ENCODE measurements at places on chromosomes 2 and 18.

DNA sequence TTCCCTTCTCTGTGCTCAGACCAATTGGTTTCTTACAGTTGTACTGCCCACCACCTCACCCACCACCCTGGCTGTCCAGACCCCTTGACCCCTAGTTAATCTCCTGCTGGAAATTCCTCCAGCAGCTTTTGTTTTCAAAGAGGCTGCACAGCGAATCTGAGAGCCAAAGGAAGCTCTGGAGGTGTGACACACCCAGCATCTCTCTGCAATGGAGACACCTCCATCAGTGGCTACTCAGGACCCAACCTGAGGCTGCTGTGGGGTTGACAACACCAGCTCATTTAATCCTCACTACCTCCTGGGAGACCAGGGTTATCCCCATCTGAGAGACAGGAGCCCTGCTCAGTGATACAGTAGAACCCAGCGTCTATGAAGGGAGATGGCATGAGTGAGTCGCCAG, 86.4 kb downstream of the BIN1 start:
- DNase-seq: no peak

DNA sequence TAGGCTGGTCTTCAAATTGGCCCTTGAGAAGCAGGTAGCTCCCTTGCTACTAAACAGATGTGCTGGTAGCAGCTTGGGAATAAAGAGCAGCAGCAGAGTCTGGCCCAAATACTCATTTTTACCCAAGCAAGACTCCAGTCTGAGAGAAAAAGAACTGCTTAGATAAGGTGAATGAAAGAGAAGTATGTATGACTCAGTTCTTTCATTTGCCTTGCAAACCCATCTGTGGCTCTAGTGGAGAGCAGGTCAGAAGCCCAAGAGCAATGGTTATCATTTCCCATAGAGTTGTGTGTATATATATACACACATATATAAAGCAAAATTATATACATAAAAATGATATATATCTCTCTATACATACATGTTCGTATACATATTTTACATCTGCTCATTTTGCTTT, 80.3 kb downstream of the CAMKMT start:
- DNase-seq: no peak

- DNase-seq: no peak
Measured at GRCh38 chr2:7379799-7380198, 462.6 kb downstream of the RNF144A start.

- peak; percentile 40 for DNase-seq
Measured at GRCh38 chr2:108621687-108622681, 87.7 kb downstream of the LIMS1 start.

- DNase-seq: no peak
Measured at GRCh38 chr18:75211626-75211952, 992 bp downstream of the TSHZ1 start.

- no peak for DNase-seq
Measured at GRCh38 chr2:20178249-20178607, 46.7 kb downstream of the SDC1 start.

GRCh38 chr2:232534940-232535651, 4.4 kb upstream of the CHRNG start:
- DNase-seq: no peak

- DNase-seq: no peak
Measured at GRCh38 chr2:233349005-233349998, 5.0 kb upstream of the DGKD start.

GRCh38 chr2:233094614-233095013, 34.5 kb downstream of the INPP5D start:
- no peak for DNase-seq

- peak; percentile 36 for DNase-seq
Measured at GRCh38 chr2:224885836-224886547, 156.3 kb downstream of the DOCK10 start.

- DNase-seq: no peak
Measured at GRCh38 chr2:68879296-68879695, 8.1 kb upstream of the BMP10 start.

DNA sequence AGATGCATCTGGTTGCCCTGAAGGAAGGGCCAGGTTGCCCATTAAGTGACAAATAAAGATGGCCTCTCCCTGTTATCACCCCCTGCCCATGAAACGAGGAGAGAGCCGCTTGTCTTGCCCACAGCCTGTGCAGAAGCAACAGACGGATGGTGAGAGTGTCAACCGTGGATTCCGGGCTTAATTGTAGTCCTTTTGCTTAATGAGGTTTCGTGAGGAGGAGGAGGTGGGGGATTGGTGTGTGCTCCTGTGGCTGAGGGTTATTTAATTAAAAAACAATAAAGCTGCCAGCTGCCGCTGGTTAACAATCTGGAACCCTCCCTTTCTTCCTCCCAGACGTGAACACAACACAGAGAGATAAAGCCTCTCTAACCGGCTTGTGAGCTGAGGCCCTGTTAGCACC, 188.0 kb upstream of the PARD3B start:
- no peak for DNase-seq

GRCh38 chr2:86338778-86339295, 1.4 kb upstream of the REEP1 start:
- no peak for DNase-seq

GRCh38 chr2:162058973-162059668, 14.9 kb downstream of the DPP4 start:
- peak; percentile 75 for DNase-seq

DNA sequence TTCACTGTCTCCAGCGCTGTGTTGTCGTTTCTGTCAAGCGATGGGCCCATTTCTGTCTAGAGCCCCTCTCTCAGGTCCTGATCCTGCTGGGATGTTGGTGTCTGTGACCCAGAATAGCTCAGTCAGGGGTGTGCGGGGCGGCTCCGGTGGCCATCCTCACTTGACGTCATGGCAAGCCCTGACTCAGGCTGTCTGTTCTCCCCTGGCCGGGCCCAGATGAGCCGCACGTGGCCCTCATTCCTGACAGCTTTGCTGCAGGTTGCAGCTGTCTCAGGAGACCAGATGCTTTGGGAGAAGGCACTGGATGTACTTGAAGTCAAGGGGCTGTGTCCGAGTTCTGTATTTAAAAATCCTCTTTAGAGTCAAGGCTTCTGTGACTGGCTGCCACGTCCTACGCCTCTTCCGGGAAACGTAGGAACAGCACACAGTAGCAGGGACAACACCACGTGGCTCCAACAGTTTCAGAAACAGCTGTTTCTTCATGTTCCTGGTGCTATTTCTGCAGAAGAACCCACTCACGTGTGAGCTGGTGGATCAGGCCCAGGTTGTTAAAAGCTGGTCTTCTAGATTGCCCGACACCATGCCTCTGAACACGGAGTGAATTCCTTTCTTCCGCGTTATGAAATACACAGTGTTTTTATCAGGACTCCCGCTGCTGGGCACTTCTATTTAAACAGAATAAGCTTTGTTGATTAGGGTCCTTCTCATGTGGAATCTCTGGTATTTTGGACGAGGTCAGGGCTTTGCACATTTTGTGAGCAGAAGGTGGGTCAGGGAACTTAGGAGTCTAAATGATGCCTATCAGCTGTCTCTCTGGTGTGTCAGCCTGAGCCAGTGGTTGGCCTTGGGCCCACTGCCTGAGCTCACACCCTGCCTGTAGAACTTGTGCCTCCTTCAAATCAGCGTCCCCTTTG, 28.3 kb upstream of the NTSR2 start:
- no peak for DNase-seq

DNA sequence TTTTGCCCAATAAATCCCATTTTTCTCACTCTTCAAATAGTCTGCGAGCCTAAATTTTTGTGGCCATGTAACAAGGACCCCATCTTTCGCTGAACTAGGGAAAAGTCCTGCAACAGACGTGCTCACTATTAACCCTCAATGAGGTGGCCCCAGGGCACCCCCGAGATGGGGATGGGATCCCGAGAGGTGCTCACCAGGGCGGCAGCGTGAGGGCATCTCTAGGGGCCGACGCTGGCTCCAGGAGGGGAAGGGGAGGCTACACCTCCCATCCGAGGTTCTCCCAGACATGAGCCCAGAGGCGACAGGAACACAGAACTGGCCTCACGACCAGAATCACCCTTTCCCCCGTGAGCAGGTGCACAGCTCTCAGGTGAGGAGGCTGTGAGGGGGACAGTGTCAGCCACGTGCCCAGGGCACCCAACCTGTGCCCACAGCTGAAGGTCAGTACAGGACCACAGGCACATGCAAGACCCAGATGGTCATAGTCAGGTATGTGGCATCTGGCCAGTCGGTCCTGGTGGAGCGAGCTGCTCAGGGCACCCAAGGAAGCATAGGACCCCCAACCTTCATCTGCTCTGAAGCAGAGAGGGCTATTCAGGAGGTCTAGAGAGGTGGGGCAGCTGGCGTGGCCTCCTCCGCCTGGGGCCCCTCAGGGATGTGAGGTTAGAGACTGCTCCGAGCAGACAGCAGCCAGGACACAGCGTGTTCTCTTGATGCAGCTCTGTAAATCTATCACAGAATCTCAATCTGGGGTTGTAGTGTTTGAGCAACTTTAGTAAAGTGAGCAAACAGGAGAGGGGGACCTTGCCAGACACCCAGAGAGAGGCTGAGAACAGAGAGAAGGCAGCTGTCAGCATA, 62.8 kb downstream of the PXDN start:
- DNase-seq: no peak

DNA sequence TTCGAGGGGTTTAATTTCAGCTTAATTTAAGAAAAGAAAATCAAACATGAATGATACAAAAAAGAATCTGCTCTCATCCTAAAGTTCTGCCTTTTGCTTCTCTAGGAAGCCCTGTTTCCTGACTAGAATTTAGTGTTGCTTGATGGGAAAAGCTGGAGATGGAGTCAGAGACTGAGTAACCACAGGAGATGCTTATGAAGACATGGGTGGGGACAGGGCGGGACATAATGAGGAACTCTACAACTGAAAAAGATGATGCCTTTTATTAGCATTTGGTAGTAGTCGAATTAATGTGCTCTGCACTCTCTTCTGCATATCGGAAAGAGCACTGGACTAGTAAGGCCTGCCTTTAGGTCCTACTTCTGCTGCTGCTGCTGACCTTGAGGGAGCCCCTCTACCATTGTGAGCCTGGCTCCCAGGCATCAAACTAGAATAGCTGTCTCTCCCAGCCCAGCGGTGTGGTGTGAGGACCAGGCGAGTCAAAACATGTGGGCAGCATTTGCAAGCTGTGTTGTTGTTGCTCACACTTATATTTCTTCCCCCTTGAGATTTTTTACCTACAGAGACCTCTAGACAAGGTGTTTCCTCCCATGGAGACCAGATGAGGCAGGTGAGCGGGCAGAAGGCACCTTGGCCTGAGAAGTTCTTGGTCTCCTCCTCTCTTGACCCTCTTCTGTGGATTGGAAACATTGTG, 61.5 kb downstream of the INPP4A start:
- no peak for DNase-seq

DNA sequence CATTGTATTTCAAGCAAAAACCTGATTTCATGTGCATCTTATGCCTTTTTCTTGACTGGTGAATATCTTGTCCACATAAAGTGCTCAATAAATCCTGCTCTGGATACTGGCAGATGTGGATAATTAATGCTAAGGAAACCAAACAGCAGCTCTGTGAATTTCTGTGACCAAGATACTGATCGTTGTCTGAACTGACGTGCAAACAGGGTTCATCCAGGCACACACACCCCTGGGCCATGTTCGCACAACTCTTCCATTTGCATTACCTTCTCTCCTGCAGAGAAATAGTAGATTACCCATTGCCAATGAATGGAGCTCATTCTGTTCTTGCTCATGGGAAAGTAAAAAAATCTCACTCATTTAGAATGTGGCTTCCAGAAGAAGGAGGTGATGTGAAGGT, 316.2 kb upstream of the TRIB2 start:
- no peak for DNase-seq

GRCh38 chr2:25127646-25128045, 40.7 kb downstream of the POMC start:
- DNase-seq: no peak

GRCh38 chr2:105763076-105763475, 18.4 kb downstream of the NCK2 start:
- no peak for DNase-seq

GRCh38 chr2:143504397-143504796, 375.2 kb downstream of the ARHGAP15 start:
- DNase-seq: no peak

DNA sequence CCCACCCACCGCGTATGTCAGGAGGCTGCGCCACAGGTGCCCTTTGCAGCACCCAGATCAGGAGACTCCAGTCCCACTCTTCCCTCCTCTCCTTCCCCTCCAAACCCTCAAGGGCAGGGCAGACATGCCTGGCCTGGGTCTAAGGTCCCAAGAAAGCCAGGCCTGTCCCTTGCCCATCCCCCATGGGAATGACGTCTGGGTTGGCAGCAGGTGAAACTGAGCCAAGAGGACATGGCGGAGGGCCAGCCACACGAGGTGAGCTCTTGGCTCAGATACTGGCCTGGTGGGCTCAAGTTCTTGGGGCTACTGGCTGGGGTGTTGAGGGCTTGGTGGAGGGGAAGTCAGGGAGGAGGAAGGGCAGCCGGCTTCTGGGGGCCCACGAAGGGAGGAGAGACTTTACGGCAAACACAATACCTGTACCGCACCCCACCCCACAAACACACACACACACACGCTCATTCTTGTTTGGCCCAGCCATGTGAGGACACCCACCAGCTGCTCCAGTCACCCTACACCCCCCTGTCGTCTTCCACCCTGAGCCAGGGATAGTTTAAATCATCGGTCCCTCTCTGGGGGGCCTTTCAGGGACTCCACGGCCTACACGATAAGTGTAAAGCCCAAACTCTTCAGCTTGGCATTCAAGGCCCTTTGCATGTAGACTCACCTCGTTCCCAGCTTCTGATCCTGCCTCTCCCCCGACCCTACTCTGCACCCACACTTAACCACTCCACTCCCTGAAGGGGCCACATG, 24.1 kb upstream of the TNS1 start:
- no peak for DNase-seq

DNA sequence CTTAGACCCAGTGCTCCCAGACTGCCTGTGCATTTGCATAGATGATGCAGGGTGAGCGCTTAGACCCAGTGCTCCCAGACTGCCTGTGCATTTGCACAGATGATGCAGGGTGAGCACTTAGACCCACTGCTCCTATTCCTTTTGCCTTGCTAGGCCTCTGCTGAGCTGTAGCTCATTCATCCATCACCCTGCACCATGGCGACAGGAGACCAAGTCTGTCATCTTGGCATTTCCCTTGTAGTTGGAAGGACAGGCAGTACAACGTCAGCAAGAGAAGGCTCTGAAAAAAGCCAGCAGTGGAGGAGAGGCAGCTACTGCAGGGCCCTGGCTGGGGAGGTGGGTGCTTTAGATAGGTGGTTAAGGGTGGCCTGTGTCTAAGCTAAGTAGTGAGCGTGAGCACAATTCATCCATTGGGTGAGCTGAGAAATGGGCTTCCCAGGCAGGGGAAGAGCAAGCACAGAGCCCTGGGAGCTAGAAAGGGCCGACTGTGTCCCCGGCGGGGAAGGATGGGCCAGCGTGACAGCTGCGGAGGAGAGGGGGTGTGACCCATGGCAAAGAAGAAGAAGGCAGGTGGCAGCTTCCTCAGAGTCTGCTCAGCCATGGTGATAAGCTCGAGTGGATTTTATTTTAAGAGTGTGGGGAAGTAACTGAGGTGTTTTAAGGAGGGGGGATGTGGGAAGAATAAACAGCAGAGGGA, 108.8 kb downstream of the LPIN1 start:
- no peak for DNase-seq

- DNase-seq: no peak
Measured at GRCh38 chr2:233244818-233245217, 6.7 kb upstream of the ATG16L1 start.

GRCh38 chr2:224584111-224584784, 915 bp downstream of the CUL3 start:
- peak; percentile 19 for DNase-seq
